ENCODE measurements at places on chromosomes 5 and 9. TPM values are rescaled to one million over a fixed set of nuclear protein-coding genes. Genes with fewer than 3 reads are reported as not detected.

DNA sequence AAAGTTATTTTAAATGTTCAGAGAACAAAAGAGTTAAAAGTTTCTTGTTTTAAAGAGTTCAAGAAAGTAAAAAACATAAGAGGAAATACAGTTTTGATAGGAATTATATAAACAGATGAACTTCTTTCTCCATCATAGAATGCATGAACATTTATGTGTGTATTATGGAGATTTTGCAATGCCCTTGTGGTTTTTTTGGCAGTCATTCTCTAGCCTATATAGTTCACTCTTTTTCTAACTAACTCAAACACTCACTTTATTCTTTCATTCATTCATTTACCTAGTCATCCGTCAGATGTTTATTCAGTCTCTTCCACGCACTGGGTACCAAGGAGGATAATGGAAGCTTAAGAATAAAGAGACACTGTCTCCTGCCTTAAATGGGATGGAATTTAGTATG lies 195.9 kb upstream of the VLDLR start:
- no peak for DNase-seq

GRCh38 chr5:1762883-1763547 lies 36.6 kb downstream of the MRPL36 start:
- no peak for DNase-seq

DNA sequence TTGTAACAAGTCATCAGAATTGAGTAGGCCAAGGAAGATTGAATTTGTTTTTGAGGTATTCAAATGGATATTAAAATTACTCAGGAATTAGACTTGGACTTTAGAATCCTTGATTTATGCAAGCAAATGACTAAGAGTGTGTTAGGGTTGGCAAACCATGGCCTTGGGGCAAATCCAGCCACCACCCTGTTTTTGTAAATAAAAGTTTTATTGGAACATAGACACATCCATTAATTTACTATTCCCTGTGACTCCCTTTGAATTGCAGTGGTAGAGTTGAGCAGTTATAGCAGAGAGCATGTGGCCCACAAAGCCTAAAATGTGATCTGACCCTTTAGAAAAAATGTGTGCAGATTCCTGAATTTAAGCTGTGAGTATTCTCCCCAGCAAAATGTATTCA lies 115.6 kb downstream of the WDR70 start:
- no peak for DNase-seq

DNA sequence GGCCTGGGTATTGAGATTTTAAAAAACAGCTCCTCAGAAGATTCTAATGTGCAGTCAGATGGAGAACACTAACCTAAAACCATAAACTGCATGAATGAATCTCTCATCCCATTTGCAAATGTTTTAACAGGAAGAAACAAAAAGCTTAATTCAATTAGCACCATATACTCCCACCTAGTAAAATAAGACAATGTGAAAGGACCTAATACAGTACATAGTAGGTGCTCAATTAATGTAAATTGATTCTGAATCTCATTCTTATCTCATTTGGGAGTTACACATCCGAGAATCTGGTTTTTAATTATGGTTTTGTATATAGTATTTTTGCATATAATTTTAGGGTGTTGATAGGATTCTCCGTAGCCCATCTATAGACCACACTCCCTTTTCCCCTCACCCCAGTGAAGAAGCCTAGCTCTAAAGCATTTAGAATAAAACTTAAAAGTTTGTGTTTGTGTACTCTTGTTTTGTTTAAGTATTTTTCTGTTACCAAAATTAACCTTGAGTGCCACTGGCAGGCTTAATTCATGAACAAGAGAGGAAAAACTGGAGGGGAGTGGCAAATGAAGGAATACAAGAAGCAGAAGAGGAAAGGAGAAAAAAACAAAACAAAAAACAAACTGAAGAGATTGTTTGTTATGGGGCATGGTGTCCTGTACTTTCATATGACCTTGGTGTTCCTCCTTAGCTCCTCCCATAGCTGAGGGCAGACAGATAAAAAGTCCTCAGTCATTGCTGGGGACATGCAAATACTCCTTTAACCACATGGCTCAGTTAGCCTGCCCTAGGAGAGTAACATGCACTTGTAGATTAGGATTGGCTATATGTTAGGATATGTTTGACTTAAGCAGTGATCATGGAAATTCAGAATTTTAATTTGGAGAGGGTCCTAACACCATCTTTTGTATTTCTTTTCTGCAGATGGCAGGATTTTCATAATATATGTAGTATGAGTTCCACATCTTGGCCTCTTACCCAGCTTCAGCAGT lies 1.2 kb downstream of the RNF14 start:
- DNase-seq: no peak

DNA sequence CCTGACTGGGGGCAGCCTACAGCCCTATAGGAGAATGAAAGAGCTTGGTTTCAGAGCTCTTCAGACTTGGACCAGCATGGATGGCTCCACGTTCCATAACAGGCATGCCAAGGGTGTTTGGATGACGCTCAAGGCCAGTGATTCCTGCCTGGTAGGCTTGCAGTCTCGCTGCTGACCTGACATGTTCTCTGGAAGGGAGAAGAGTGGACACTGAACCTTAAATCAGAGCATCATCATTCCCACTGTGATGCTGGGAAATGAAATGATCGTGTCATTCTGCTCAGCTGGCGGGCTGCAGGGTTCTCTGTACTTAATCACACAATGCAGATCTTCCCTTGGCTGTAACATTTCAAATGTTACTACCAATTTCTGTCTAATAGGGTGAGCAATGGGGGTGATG lies 57.0 kb downstream of the CFAP90 start:
- no peak for DNase-seq

DNA sequence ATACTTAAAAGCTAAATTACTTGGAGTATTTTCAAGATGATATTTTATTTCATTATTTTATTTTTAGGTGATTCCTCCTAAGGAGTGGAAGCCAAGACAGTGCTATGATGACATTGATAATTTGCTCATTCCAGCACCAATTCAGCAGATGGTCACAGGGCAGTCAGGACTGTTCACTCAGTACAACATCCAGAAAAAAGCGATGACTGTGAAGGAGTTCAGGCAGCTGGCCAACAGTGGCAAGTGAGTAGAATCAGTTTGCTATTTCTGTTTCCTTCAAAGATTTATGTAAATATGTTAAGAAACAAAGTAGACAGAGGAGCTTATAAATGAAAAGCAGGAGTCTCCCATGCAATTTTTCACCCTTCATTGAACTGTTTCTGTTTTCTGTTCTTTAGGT lies 47.8 kb downstream of the KDM4C start:
- DNase-seq: no peak

DNA sequence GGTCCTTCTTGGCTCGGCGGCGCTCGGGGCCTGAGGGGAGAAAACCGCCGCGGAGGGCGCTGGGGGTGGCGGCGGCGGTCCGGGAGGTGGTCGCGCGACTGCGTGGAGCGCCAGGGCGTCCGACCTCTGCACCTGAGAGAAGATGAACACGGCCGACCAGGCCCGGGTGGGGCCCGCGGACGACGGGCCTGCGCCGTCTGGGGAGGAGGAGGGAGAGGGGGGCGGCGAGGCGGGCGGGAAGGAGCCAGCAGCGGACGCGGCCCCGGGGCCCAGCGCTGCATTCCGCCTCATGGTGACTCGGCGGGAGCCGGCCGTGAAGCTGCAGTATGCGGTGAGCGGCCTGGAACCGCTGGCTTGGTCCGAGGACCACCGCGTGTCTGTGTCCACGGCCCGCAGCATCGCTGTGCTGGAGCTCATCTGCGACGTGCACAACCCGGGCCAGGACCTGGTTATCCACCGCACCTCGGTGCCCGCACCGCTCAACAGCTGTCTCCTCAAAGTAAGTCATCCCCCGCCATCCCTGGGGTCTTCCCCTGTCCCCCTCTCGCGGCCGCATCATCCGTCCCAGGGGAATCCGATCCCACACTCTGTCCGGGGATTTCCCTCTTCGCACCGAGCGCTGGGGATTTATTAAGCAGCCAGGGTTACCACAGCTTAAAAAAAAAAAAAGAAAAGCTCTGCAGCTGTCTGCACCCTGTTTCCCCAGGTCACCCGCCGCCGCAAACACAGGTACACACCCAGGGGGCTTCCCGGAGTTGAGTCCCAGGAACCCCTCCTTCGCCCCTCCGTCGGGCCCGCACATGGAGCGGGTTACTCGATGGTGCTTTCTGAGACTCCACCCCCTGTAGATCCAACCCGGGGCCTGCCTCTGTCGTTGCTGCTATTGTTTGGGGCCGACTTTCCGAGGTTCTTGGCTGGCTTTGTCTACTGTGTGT lies at the start of gene GTF3C4:
Gene GTF3C4 (plus strand): TSS at position 8 of the 935 bp plus-strand sequence. CDS start 135 bp downstream, at position 143.
- DNase-seq: peak; percentile 61

DNA sequence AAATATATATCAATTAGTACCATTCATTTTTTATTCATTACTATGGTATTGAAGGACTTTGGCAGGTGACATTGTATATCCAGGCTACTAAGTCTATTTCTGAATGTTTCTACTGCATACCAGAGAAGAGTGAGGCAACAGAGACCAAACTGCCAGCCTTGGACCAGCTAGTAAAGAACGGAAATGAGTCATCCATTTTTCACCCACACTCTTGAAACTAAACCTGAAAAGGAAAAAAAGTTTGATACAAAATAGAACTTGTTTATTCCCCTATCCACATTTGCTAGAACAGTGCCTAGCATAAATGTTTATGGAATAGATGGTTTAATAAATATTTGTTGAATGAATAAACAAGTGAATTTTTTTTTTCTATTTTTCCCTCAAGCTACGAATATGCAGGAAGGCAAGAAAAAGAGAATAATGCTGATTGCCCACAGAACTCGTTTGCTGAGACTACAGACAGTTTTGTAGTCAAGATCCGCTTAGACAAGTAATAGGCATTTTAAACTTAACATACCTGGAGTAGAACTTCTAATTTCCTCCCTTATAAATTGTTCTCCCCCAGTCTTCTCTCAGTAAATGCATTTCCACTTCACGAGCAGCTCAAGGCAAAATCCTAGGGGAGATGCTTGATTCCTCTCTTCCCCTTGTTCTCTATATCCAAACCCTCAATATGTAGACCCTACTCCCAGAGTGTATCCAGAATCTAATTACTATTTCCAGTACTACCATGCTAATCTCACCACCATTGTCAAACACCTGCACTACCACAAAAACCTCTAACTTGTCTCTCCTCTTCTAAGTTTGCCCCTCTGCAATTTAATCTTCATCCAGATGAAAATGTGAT lies 146.2 kb upstream of the RASA1 start:
- DNase-seq: peak; percentile 91

DNA sequence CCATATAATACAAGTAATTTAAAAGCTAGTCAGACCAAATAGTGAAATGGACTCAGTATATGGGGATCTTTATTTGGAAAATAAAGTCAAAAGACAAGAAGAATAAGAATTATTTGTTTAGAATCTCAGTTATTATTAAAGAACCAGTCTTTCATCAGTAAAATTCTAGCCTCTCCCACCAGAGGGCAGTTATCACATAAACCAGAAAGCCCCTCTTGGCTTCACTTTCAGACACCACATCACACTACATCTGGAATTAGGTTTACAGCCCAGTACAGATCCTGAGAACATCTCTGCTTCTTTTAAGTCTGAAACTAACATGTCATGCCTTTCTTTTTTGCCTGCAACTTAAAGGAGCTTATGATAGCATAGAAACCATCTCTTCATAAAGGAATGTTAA lies 12.2 kb upstream of the HSPB3 start:
- DNase-seq: peak; percentile 52

DNA sequence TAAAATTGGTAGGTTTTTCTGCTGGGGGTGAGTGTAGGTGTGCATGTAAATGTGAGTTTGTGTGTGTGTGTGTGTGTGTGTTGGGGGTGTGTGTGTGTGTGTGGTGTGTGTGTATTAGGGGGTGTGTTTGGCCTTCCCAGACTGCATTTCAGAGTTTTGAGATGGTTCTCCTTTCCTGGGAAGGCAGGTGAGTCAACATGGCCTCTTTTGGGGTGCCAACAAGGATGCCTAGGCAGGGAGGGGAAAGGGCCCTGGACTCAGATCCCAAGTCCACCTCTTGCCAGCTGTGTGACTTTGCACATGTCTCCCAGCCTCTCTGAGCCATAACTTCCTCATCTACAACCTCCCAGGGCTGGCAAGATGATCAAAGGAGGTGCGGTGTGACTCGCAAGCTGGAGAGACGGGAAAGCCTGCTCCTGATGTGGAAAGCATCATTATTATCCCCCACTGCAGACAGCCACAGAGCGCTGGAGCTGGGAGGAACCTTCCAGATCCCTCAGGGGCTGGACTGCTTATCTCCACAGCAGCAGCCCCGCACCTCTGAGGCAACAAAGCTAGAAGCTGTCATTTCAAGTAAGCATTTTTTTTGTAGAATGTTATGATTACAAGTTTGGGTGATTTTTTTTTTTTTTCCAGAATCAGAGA lies 63.5 kb upstream of the TBC1D2 start:
- no peak for DNase-seq

DNA sequence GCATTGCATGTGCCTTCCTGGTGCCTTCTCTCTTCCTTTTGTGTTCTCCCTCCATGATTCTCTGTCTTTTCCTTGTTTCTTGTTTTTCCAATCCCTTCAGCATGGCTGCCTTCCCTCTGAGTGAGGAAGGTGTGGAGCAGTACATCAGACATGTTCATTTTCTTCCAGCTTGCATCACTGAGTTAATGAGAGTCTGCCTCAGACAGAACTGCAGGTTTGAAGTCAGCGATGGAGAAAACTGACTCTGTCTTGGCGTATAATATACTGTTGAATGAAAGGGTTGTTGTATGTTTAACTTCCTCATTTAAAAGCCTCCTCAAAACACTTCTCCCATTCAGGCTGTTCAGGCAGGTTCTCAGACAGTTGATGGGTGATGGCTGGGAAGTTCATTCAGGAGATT lies 129.3 kb downstream of the KDM4C start:
- DNase-seq: no peak

GRCh38 chr9:70924380-70924779 lies 197.0 kb downstream of the TRPM3 start:
- peak; percentile 80 for DNase-seq

DNA sequence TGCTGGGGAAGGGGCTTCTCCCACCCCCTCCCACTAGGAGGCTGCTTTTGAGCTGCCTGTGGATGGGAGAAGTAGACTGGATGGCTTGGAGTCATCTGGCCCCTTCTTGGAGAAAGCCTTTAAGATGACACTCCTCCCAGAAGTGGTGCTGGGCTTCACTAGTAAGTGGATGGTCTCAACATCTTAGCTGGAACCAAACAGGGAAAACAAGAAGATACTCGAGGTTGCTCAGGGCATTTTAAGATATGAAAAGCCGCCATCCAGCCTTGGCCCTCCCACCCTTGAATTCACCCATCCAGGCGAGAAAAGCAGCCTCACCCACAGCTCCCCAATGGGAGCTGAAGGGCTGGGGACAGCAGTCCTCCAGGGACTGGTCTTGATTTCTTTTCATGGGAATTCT lies 7.8 kb upstream of the SMIM32 start:
- no peak for DNase-seq

PLAC8L1 gene
- not detected for total RNA-seq

IFNA13 gene
- not detected for total RNA-seq

PCDHGA1 gene
- 0.26 TPM for total RNA-seq

TAF1L gene
- total RNA-seq: under 0.01 TPM

C9orf153 gene
- 0.38 TPM for total RNA-seq
